ENCODE measurements at places on chromosomes 6 and 20.

GRCh38 chr20:23773579-23773978 lies 22.8 kb upstream of the CST1 start:
- no peaks in the 10 kb centered on the region for H3K27me3 ChIP-seq
- H3K4me1 ChIP-seq = no peaks in the 10 kb centered on the region
- no peaks in the 10 kb centered on the region for H3K36me3 ChIP-seq
- no peak overlapping the region for H3K4me3 ChIP-seq
- no peak for DNase-seq

GRCh38 chr6:138107752-138108592 lies 753 bp upstream of the PERP start:
- H3K4me1 ChIP-seq = no peaks in the 10 kb centered on the region
- no peaks in the 10 kb centered on the region for H3K36me3 ChIP-seq
- H3K4me3 ChIP-seq = peak overlapping the region; percentile 78
- no peak for DNase-seq
- H3K27ac ChIP-seq = peak overlapping the region; percentile 72

GRCh38 chr20:25624500-25624939 lies 706 bp upstream of the NANP start:
- H3K36me3 ChIP-seq = no peaks in the 10 kb centered on the region
- peak; percentile 56 for DNase-seq
- H3K4me3 ChIP-seq = peak overlapping the region; percentile 90
- H3K27me3 ChIP-seq = no peaks in the 10 kb centered on the region
- H3K27ac ChIP-seq = peak overlapping the region; percentile 82
- H3K4me1 ChIP-seq = no peaks in the 10 kb centered on the region

GRCh38 chr6:43219119-43219518 lies 10.2 kb downstream of the DNPH1 start:
- no peak overlapping the region for H3K4me3 ChIP-seq
- no peaks in the 10 kb centered on the region for H3K36me3 ChIP-seq

GRCh38 chr20:9574181-9574580 lies 59.8 kb downstream of the LAMP5 start:
- DNase-seq = no peak
- H3K27me3 ChIP-seq = no peaks in the 10 kb centered on the region
- H3K4me1 ChIP-seq = no peaks in the 10 kb centered on the region
- H3K36me3 ChIP-seq = no peaks in the 10 kb centered on the region

DNA sequence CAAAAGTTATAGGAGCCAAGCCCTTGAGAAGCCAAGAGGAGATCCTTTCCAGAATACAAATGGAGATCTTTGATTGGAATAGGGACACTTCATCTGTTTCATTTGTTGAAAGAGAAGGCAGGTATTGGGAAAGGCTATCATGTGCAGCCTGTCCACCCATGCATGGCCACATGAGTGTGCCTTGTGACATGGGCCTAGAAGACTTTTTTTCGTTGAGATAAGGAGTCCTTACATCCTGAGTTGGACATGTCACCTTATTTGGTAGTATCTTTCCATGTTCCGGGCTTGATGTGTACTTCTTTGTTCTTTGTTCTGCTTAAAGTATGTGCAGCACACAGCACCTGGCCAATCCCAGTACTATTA lies 42.1 kb upstream of the SYNCRIP start:
- no peak overlapping the region for H3K4me3 ChIP-seq
- H3K4me1 ChIP-seq = no peaks in the 10 kb centered on the region
- no peaks in the 10 kb centered on the region for H3K27me3 ChIP-seq
- no peak overlapping the region for H3K27ac ChIP-seq

DNA sequence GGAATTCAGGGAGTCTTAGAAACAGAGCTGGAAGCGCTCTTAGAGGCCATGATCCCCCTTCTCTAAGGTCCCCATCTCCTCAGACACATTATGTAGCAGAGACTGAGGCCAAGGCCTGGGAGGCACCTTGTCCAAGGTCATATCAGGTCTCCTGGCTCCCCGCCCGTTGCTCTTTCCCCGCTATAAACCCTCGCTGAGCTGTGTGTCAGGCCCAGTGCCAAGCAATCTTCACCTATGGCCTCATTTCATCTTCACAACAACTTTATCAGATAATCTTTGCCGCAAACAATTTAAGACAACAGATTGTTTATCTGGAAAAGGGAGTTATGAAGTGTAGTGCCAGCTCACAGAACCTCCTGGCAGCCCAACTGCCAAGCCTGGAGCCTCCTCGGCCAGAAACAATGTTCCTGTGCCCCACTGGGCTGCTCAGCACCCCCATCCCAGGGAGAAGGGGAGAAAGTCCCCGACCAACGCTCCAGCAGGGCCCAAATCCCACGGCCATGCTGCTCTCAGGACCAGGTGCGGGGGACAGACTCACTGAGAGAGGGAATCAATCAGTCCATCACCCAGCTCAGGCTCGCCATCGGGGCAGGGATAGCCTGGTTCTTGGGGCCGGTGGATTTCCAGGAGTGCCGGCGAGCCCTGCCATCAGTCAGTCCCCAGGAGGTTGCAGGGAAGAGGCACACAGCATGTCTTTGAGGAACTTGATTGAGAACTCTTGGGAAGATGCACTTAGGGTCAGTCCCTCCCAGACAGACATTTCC lies 16.9 kb upstream of the FANCE start:
- H3K4me1 ChIP-seq = no peaks in the 10 kb centered on the region
- no peak for DNase-seq
- no peak overlapping the region for H3K27ac ChIP-seq

- H3K4me3 ChIP-seq = no peak overlapping the region
- H3K27ac ChIP-seq = no peak overlapping the region
- no peaks in the 10 kb centered on the region for H3K27me3 ChIP-seq
These were observed 11.8 kb downstream of the TOX2 start for GRCh38 chr20:43926287-43927050.

DNA sequence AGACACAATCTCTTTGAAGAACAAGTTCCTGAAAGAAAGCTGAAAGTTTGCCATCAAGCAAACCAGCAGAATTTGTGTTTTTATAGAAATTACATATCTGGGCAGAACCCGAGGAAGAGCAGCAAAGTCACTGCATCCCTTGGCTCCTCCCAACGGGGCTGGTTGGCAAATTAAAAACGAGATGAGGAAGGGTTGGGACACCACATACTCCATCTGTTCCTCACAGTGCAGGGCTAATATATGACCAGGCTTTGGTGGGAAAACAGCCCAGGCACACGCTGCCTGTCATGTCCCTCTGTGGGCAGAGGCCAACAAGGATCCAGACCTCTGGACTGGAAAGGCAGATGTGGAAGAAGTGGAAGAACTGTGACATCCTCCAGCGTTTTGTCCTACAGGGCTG lies 607.3 kb downstream of the CDH26 start:
- H3K27me3 ChIP-seq = no peaks in the 10 kb centered on the region
- H3K4me3 ChIP-seq = no peak overlapping the region
- H3K36me3 ChIP-seq = no peaks in the 10 kb centered on the region
- DNase-seq = no peak
- no peak overlapping the region for H3K27ac ChIP-seq

DNA sequence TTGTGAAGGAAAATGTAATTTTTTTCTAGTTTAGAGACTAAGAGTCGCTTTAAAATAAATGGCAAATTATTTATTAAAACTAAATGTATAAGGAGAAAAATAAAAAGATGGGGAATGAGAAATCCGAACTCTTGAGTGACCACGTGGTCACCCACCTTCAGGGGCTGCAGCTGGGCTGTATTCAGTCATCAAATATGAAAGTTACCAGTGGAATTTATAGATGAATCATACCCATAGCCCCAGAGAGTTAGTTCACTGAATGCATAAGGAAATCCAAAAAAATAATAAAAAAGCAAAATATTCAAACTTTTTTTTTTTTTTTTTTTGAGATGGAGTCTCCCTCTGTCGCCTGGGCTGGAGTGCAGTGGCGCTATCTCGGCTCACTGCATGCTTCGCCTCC lies 947.7 kb upstream of the ADGRB3 start:
- H3K27ac ChIP-seq = no peak overlapping the region
- H3K36me3 ChIP-seq = no peaks in the 10 kb centered on the region
- no peak for DNase-seq
- H3K4me1 ChIP-seq = no peaks in the 10 kb centered on the region
- H3K4me3 ChIP-seq = no peak overlapping the region
- H3K27me3 ChIP-seq = no peaks in the 10 kb centered on the region

GRCh38 chr6:156699017-156699421 lies 78.2 kb upstream of the ARID1B start:
- H3K4me1 ChIP-seq = no peaks in the 10 kb centered on the region
- DNase-seq = no peak
- H3K27me3 ChIP-seq = no peaks in the 10 kb centered on the region
- H3K4me3 ChIP-seq = no peak overlapping the region

DNA sequence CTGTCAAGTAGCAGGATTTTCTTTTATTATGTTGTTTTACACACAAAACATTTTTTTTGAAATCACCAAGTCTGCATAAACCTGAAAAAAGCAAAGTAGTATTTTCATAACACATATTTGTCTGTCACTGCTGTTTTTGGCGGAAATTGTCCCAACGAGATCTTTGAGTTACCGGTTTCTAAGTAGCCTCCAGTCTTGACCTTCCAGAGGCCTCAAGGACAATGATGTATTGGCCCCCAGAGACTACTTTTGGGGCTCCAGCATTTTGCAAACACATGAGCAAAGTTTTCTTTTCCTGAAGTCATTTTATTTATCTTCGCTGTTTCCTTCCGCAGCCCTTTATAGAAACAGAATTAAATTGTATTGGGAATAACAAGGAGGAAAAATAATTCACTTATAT lies 862.6 kb downstream of the KIF16B start:
- no peaks in the 10 kb centered on the region for H3K4me1 ChIP-seq
- DNase-seq = no peak
- H3K27ac ChIP-seq = no peak overlapping the region
- no peaks in the 10 kb centered on the region for H3K36me3 ChIP-seq
- H3K4me3 ChIP-seq = no peak overlapping the region

GRCh38 chr6:84575264-84575663 lies 189.1 kb downstream of the TBX18 start:
- no peaks in the 10 kb centered on the region for H3K36me3 ChIP-seq
- H3K4me1 ChIP-seq = no peaks in the 10 kb centered on the region
- no peak overlapping the region for H3K4me3 ChIP-seq
- DNase-seq = no peak
- no peak overlapping the region for H3K27ac ChIP-seq

- no peaks in the 10 kb centered on the region for H3K4me1 ChIP-seq
- H3K36me3 ChIP-seq = no peaks in the 10 kb centered on the region
- no peak overlapping the region for H3K27ac ChIP-seq
- no peaks in the 10 kb centered on the region for H3K27me3 ChIP-seq
- DNase-seq = no peak
These were observed 67.1 kb upstream of the NAA20 start for GRCh38 chr20:19950042-19950441.

DNA sequence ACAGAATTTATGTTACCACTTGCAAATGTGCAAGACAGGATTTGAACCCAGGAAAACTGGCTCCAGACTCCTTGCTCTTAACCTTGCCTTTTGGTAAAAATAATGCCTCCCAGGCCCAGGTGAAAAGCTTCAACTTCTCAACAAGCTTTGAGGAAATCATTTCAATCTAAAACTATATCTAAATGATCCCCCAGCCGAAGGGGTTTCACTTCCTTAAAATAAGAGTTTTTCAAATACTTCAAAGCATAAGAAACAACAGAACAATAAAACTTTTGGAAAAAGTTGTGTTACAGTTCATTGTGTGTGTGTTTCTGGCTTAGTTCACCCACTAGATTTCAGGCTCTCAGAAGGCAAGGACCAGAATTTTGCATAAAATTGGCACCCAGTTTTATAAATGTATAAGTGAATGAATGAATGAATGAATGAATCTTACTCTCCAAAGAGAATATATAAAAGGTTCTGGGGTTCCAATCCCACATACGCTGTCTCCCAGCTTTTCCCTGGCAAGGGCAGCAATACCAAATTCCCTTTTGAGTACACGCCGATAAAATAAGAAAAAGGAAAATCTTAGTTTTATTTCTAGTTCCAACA lies 5.4 kb downstream of the OR2H2 start:
- H3K27me3 ChIP-seq = no peaks in the 10 kb centered on the region
- H3K27ac ChIP-seq = no peak overlapping the region
- no peak for DNase-seq
- H3K36me3 ChIP-seq = no peaks in the 10 kb centered on the region
- H3K4me3 ChIP-seq = no peak overlapping the region
- no peaks in the 10 kb centered on the region for H3K4me1 ChIP-seq

DNA sequence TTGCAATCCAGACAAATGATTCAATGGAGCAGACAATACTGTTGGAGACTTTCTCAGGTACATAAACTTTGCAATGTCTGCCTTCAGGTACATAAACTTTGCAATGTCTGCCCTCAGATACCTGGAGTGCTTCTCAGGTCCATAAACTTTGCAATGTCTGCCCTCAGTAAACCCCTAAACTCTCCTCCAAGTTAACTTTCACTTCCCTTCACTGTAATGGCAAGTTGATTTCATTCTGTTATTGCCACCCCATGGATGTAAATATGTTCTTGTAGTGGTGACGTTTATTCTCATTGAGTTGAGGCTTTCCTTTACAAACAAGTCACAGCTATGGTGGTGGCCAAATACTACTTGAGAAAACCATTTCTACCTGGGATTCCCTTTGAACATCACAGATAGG lies 338.8 kb downstream of the EPM2A start:
- no peaks in the 10 kb centered on the region for H3K36me3 ChIP-seq
- no peak for DNase-seq
- H3K4me1 ChIP-seq = no peaks in the 10 kb centered on the region
- H3K27me3 ChIP-seq = no peaks in the 10 kb centered on the region
- H3K4me3 ChIP-seq = no peak overlapping the region

GRCh38 chr6:166815629-166816028 lies 140.7 kb downstream of the RNASET2 start:
- no peak for DNase-seq
- no peaks in the 10 kb centered on the region for H3K27me3 ChIP-seq
- no peaks in the 10 kb centered on the region for H3K4me1 ChIP-seq
- no peak overlapping the region for H3K27ac ChIP-seq
- H3K4me3 ChIP-seq = no peak overlapping the region

GRCh38 chr6:27986928-27987725 lies 30.1 kb downstream of the OR2B6 start:
- H3K27ac ChIP-seq = no peak overlapping the region
- no peak for DNase-seq
- no peaks in the 10 kb centered on the region for H3K4me1 ChIP-seq
- no peaks in the 10 kb centered on the region for H3K36me3 ChIP-seq

GRCh38 chr20:36585410-36586125 lies 12.2 kb downstream of the TGIF2 start:
- H3K4me1 ChIP-seq = peaks cover 5% of the 10 kb centered on the region
- no peak overlapping the region for H3K4me3 ChIP-seq
- no peak for DNase-seq
- no peaks in the 10 kb centered on the region for H3K27me3 ChIP-seq
- H3K36me3 ChIP-seq = no peaks in the 10 kb centered on the region

- H3K27me3 ChIP-seq = no peaks in the 10 kb centered on the region
- DNase-seq = no peak
- no peaks in the 10 kb centered on the region for H3K4me1 ChIP-seq
These were observed 147.8 kb downstream of the MACROD2 start for GRCh38 chr20:14142964-14143627.

- H3K27ac ChIP-seq = no peak overlapping the region
- H3K27me3 ChIP-seq = no peaks in the 10 kb centered on the region
- no peaks in the 10 kb centered on the region for H3K4me1 ChIP-seq
- no peak overlapping the region for H3K4me3 ChIP-seq
These were observed 210.6 kb upstream of the SOX4 start for GRCh38 chr6:21382821-21383449.

Data from uterus (tissue), 4 donors.